ENCODE measurements at places on chromosomes 13 and 19.

GRCh38 chr13:109869312-109870237, 83.2 kb upstream of the IRS2 start:
- peak; percentile 74 for DNase-seq

GRCh38 chr13:96053003-96053703, at the start of gene UGGT2:
Gene UGGT2, minus strand, starts transcription at chr13:96053401. Its CDS starts 89 bp downstream, at chr13:96053312.
- peak; percentile 95 for DNase-seq

- DNase-seq = no peak
Observed at GRCh38 chr13:75715601-75716523, 79.7 kb downstream of the LMO7 start.

DNA sequence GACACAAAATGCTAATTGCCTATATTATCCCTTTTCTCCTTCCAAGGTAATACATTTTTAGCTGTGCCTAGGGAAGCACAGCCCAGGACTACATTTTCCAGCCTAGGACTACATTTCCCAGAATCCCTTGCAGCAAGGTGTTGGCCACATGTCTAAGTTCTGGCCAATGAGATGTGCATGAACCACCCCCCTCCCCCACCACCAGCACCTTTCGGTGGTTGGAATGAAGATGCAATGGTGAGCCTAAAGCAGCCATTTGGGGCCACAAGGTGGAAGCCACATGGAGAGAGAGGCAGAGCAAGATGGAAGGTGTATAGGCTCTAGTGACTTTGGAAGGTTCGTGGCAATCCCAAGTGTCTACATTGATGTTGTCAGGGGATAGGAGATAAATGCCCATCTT, 16.2 kb downstream of the UNC13A start:
- DNase-seq = no peak

DNA sequence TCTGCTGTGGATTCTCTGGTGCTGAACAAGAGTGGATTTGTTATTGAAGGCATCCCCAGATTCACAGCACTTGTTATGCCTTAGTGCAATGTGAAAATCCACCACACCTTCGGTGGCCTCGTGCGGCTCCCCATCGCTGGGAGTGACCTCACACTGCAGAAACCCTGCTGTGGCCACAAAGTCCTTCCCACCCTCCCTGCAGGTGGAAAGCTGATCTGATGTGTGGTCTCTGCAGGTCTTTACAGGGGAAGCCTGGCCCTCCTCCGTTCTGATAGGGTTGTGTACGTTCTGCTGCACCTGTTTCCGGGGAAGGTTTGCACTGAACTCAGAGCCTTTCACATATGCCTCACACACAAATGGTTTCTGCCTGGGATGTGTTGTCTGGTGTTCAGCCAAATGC, 5.0 kb downstream of the ZNF792 start:
- DNase-seq = no peak

- no peak for DNase-seq
Observed at GRCh38 chr13:54175466-54175865, 1146.9 kb downstream of the OLFM4 start.

GRCh38 chr19:44984005-44984404, 17.3 kb upstream of the RELB start:
- no peak for DNase-seq

DNA sequence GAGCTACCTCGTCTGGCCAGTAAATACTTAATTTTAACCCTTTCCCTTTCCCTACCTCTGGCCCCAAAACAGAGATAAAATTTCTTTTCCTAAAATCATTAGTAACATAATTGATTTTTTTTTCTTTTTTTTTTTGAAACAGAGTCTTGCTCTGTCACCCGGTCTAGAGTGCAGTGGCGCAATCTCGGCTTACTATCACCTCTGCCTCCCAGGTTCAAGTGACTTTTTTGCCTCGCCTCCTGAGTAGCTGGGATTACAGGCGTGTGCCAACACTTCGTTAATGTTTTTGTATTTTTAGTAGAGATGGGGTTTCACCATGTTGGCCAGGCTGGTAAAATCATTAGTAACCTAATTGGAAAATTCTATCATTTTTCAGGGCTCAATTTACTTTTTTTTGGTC, 10.4 kb upstream of the TRIM13 start:
- DNase-seq = no peak

DNA sequence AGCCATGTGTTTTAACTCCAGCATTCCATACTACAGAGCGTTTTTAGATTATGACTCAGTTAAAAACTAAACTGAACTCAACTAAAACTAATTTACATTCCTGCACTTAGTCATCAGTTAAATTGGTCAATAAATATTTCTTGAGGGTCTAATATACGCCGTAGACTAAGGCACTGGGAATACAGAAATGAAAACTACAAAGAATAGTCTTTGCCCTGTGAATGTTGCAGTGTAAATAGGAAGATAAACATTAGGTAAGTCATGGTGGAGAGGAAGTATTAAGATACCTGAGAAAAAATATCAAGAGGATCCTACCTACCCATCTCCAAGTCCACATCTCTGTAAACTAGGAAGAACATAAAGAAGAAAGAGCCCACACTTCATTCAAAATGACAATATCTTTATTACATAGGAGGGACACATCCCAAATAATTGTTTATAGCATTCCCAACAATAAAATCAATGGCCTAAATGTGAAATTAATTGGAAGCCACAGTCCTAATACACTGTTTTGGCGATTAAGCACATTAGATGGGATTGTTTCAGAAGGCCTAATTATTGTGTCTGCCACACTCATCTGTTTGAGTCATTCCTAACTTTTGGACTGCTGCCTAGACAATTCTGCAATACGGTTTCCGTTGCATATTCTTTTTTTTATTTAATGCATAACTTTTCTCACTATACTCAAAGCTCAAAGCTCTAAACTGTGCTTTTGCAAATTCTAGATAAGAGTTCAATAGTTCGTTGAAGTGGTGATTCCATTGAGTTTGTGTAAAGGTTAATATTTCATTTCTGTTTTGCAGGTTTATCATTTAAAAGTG, 52.9 kb downstream of the MBNL2 start:
- no peak for DNase-seq

DNA sequence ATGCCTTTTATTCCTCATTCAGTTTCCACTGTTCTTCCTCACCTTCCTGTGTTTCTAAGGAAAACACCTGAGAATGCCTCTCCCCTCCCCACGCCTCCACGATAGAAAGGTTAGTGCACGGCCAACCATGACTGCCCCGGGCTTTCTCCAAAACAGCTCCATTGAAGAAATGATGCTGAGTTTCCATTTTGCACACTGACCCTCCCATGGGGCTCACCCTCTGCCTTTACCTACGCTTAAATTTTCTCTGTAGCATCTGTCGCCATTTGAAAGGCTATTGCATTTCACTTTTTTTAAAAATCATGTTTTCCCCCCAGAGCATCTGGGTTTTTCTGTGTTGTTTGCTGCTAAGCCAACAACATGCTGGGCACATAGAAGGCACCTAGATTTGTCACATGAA, 48.2 kb downstream of the ABCC4 start:
- no peak for DNase-seq

- DNase-seq = no peak
Observed at GRCh38 chr19:54724644-54725043, 402 bp downstream of the KIR3DL3 start.

GRCh38 chr19:13053761-13054625, 48.7 kb downstream of the LYL1 start:
- DNase-seq = peak; percentile 89

GRCh38 chr19:4444765-4445741, 12.5 kb downstream of the UBXN6 start:
- DNase-seq = no peak

DNA sequence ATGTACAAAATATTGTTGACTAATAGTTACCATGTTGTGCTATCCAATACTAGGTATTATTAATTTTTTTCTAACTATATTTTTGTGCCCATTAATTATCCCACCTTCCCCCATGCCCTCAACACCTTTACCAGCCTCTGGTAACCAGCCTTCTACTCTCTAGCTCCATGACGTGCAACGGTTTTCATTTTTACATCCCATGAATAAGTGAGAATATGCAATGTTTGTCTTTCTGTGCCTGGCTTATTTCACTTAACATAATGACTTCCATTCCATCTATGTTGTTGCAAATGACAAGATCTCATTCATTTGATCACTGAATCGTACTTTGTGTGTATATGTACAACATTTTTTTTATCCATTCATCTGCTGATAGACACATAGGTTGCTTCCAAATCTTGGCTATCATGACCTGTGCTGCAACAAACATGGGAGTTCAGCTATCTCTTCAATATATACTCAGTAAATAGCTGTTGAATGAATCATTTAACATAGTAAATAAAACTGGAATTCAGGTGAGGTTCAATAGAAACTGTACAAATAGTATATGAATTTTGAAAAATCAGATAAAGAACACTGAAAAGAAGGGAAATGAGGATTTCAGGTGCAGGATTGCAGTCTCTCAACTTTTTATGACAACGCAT, 509.0 kb upstream of the MIR17HG start:
- DNase-seq = no peak

GRCh38 chr13:102141625-102142472, 260.0 kb downstream of the FGF14 start:
- DNase-seq = no peak

DNA sequence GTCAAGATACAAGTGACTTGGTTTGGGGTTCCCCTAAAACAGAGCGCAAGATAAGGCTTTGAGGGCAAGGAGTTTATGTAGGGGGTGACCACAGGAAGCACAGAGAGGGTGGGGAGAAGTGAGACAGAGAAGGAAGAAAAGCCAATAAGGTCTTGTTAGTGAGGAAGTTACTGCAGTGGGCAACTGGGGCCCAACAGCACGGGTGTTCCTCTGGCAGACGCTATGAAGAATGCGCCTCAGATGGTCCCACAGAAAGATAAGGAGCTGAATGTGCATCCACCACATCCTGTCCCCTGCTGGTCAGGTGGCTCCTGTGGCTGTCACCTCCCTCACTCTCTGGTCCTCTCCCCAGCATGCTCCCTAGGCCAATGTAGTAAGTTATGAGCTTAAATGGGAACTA, 333.5 kb downstream of the TSHZ3 start:
- no peak for DNase-seq

DNA sequence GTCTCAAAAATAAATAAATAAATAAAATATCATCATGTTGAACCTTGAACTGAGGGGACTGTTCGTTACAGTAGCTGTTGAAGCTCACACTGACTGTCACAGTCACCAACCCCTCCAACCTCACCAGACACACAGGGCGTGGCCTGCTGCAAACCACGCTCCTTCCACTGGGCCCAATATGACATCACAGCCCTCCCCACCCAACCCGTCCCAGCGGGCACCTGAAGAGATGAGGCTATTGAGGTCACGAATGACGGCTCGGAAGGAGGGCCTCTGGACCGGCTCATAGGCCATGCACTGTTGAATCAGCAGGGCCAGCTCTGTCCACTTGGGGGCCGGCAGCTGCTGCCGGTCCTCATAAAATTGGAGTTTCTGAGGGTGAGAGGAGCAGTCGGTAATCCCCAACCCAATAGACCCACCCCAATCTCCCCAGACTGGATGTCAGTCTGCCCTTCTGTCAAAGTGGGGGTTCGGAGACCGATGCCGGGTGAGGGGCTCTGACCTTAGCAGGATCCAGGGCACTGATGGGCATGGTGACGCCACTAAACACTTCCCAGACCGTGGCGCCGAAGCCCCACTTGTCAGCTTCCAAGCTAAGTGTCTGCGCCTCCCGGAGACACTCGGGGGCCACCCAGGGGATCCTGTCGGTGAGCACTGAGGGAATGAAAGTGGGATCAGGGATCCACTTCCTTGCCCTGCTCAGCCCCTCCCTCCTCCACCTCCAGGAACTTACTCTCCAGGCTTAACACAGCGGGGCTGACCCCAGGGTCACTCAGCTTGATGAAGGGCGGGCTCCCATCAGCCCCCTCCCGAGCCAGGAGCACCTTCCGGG, 13.2 kb downstream of the JAK3 start:
- DNase-seq = no peak

- no peak for DNase-seq
Observed at GRCh38 chr13:31824705-31825517, 85.6 kb downstream of the RXFP2 start.

All from left forelimb (tissue), 1 donor.